ENCODE measurements at places on chromosomes 1 and 21. TPM values are rescaled to one million over a fixed set of nuclear protein-coding genes. Genes with fewer than 3 reads are reported as not detected.

ALX3 gene
- total RNA-seq, result not detected

MSH4 gene
- total RNA-seq, result under 0.01 TPM

MAP3K21 gene
- 0.65 TPM for total RNA-seq

DNM3 gene
- 0.16 TPM for total RNA-seq

CLDN17 gene
- total RNA-seq, result not detected

SLC37A1 gene
- 1.1 TPM for total RNA-seq

GJA4 gene
- 4.9 TPM for total RNA-seq

HES2 gene
- total RNA-seq, result 0.49 TPM

ARHGEF16 gene
- total RNA-seq, result not detected

HPCAL4 gene
- under 0.01 TPM for total RNA-seq

REN gene
- not detected for total RNA-seq

PLPPR4 gene
- 0.32 TPM for total RNA-seq

LAMC1 gene
- total RNA-seq, result 1,111 TPM

SHISAL2A gene
- total RNA-seq, result not detected

MIXL1 gene
- total RNA-seq, result not detected

FGR gene
- total RNA-seq, result not detected

SEMA4A gene
- total RNA-seq, result 0.54 TPM

AADACL3 gene
- not detected for total RNA-seq

HRNR gene
- total RNA-seq, result not detected

NOS1AP gene
- not detected for total RNA-seq

CFAP57 gene
- 1.4 TPM for total RNA-seq

SEC16B gene
- 1.8 TPM for total RNA-seq

BMP8B gene
- under 0.01 TPM for total RNA-seq

FHAD1 gene
- total RNA-seq, result not detected

CHIA gene
- not detected for total RNA-seq

CLCA2 gene
- total RNA-seq, result 0.16 TPM

CYB561D1 gene
- 6.5 TPM for total RNA-seq

LENEP gene
- not detected for total RNA-seq

PGBD2 gene
- total RNA-seq, result 4.2 TPM

RABGGTB gene
- 60.7 TPM for total RNA-seq

SPATA46 gene
- total RNA-seq, result not detected

KRTAP12-1 gene
- total RNA-seq, result not detected

NDUFV3 gene
- 55.2 TPM for total RNA-seq

KRTAP13-2 gene
- total RNA-seq, result not detected

GNAT2 gene
- total RNA-seq, result not detected

CELA3A gene
- not detected for total RNA-seq

NIT1 gene
- total RNA-seq, result 26.2 TPM

HORMAD1 gene
- not detected for total RNA-seq

ZNF683 gene
- total RNA-seq, result not detected

LCE1B gene
- not detected for total RNA-seq

SPATA45 gene
- total RNA-seq, result not detected

LACTBL1 gene
- not detected for total RNA-seq

C8B gene
- not detected for total RNA-seq

SLAMF8 gene
- total RNA-seq, result not detected

CNKSR1 gene
- total RNA-seq, result not detected

KLF17 gene
- total RNA-seq, result 0.16 TPM

PGLYRP3 gene
- not detected for total RNA-seq

ZYG11A gene
- not detected for total RNA-seq

KIAA0040 gene
- 3.8 TPM for total RNA-seq

Data from cardiac atrium fibroblast (primary cell).